ENCODE measurements at places on chromosomes 6 and 20.

DNA sequence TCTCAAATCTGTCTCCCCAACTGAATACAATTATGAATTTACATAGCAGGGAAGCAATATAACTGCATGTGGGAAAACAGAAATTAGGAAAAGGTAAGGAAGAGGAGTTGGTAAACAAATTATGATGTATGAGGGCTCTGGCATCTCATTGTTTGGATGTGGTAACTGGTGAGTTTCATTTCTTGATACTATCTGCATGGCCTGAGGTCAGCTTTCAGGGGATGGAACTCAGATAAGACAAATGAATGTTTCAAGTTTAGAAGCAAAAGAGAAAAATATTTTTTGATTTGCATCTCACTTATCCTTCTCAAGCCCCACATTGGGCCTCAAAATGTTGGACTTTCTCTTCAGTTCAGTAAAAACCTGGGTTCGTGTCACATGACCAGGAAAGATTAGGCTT lies 302.2 kb upstream of the GJE1 start:
- DNase-seq = no peak

DNA sequence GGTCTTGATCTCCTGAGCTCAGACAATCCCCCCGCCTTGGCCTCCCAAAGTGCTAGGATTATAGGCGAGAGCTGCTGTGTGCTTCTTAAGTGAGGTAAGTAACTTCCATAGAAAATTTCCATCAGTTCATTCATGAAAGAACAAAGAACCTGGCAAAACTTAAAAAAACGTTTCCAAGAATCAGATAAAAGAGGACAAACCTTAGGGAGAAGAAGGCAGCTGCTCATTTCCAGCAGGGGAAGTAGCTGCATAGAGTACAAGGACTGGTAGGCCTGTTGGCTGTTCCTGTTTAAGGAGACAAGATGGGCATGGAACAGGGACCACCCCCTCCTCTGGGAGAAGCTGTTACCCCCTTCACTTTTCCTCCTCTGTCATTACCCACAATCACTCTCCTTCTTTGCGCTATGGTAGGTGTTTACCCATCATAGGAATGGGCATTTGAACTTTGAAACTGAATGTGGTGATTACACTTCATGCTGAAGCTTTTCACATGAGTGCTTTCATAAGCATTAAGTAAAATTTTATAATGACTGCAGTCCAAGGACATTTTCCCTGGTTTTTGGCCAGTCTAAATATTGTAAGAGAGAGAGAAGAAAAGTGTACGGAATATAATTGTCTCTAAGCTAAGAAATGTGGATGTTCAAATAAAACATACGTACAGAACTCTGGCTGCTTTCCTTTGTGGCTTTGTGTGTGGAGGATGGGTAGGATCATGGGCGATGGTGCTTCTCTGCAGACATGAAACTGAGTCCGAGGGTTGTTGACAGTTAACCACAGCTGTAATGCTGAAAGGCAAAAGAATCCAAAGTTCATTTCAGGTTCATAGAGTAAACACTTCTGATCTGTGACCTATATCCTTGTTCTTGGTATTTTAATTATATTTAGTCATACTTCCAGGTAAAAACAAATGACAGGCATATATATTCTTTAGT lies 56.4 kb downstream of the CCN2 start:
- DNase-seq = no peak

GRCh38 chr6:107729098-107729497 lies 95.0 kb downstream of the SCML4 start:
- no peak for DNase-seq

DNA sequence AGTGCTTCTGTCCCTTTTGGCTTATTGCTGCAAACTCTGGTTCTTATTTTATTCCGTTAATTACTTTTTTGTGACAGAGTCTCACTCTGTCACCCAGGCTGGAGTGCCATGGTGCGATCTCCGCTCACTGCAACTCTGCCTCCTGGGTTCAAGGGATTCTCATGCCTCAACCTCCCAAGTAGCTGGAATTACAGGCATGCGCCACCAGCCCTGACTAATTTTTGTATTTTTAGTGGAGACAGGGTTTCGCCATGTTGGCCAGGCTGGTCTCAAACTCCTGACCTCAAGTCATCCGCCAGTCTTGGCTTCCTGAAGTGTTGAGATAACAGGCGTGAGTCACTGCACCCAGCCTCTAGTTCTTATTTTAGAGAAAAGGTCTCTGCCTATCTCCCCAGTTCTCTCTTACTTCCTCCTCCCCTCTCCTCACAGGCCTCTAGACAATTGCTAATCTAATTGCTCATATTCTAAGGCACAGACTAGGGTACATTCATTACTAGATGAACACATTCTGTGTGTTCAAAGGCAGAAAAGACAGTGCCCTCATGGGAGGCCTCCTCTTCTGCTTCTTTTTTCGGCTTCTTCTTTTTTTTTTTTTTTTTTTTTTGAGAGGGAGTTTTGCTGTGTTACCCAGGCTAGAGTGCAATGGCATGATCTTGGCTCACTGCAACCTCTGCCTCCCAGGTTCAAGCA lies 27.0 kb downstream of the EDEM2 start:
- no peak for DNase-seq

- no peak for DNase-seq
Measured at GRCh38 chr6:82711971-82712370, 348.4 kb downstream of the TPBG start.

DNA sequence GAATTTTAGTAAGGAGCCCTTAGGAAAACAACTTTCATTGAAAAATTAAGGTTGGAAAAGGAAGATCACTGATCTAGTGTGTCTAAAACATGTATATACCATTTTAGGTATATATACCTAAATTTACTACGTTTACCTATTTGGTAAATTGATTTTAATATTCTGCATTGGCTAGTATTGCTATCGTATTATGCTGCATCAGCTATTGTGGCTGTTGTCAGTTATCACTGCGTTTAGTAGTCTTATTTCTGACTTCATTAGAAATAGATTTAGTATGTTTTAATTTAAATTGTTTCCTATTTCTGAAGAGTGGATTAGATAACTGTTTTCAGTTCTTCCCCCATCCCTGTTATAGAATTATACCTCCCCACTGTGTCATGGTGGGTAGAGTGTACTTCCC lies 101.7 kb upstream of the ARG1 start:
- no peak for DNase-seq

DNA sequence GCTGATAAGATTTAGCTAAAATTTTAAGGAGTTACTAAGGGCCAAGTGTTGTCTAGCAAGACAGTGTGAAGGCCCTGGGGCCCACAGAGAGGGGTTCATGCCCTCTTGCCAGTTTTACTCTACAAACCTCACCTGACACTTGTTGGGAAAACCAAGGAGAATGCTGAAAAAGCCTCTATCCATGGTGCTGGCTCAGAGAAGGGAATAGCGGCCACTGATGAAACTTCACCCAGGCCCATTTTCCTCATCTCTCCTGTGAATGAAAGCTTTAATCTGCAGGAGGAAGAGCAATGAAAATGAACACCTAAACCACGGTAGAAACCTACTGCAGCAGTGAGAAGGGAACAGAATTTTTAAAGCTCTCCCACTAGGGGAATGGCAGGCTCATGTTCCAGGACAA lies 317.3 kb upstream of the CNR1 start:
- no peak for DNase-seq

- no peak for DNase-seq
Measured at GRCh38 chr6:28336284-28337120, 554 bp upstream of the ZSCAN31 start.

DNA sequence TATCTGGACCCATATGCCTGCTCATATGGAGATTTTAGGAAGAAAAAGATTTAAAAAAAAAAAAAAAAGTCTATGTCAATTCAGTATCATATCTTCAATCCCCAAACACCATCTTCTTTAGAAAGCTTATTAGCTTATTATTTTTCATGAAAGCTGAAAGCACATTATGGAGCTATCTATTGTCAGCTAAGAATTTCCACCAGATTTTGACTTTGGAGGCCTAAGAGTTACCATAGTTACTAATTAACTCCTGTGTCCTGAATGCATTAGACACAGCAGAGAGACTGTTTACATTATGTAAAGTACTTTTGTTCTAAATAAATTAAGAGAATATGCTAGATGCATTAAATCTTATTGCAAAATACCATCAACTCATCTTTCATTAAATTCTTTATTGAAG lies 255.5 kb upstream of the NRSN1 start:
- no peak for DNase-seq

DNA sequence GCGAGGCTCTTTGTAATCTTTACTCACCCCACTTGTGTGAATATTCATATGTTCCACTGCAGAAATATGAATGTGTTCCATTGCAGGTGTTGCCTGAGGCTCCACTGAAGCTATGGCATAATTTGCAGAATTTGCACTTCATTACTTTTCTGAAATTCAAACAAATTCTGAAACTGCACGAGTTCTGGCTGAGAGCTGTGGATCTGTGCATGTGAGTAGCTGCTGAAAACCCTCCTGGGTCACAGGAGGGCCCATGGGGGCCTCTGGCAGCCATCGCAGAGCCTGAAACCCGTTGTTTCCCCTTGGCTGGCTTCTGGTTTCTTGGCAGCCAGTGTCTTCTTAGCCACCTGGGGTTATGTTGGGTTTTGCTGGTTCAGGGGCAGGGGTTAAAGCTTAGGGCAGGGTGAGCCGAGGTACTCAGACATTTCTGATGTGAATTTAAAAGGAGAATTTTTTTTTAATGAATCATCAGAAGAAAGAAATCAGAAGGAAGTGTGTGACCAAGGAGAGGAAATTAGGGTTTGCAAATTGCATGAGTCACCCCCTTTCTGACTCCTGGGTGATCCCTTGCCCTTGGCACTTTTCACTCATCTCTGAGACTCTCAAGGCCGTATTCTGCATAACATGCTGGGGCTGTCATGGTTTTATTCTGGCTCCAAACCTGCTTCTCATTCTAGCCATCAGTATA lies 40.6 kb downstream of the TOX2 start:
- no peak for DNase-seq

DNA sequence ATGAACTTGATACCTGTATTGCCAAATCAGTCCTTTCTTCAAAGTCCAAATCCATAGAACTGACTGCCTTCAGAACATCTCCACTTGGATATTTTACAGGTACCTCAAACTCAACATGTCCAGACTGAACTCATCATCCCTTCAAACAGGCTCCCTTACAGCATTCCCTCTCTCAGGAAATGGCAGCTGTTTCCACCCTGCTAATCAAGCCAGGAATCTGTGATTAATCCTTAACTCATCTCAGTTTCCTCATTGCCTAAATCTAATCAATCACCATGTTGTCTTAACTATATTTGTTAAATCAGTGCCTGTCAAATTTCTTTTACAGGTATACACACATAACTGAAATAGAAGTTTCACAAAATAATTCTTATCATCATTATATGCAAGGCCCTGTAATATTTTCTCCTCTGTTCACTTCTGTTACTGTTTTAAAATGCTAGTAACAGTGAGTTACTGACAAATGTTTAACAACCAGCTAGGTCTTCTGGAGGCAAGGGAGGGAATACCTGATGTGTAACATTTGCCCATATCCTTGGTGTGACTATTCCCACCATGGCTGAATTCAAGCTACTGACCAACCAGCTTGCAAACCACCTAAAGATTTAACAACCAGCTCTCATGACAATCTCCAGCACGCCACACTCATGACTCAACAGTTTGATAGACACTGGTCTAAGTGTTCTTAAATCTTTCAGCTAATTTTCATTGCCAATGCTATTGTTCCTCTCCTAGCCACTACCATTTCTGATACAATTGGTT lies 124.9 kb downstream of the ADAT2 start:
- no peak for DNase-seq

DNA sequence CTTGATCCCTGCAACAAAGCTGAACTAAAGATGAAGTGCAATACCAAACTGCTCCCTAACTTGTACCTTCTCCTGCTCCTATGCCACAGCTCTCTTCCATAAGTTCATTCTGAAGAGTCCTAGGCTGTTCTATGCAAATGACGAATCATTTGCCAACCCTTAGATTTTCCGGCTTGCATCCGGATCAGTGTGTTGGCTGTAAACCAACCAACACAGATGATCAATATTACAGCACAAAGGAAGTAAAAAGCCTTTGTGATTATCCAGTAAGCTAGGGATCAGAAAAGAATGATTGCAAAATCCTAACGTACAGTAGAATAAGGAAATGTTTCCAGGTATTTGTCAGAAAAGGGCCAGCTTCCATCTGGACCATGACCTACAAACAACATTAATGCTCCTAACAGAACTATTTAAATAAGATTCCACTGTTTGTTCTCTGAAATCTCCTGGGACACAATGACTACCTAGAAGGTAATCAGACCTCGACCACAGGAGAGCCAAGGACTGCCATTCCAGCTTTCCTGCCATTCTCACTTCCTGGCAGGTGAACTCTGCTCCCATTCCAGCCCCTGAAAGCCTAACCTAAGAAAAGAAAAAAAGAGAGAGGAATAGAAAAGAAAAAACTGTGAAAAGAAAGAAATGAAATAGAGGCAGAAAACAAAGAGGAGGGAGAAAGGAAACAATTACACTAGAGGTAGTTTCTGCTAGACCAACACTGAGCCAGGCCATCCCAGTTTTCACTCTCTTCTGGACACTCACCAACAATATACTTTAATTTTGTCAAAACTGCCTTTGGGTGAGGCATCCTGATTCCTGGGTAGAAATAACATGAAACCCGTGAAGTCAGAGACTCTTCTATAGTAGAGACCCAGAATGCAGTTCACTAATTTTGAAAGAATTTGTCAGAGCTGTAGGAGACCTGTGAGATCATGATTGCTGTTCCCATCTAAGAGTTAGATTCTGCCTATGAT lies 19.7 kb downstream of the GMDS start:
- DNase-seq = no peak

GRCh38 chr6:169445661-169446581 lies 192.3 kb upstream of the THBS2 start:
- DNase-seq = no peak

GRCh38 chr6:43235841-43236240 lies 6.6 kb upstream of the DNPH1 start:
- no peak for DNase-seq

GRCh38 chr6:89073014-89073620 lies 7.4 kb upstream of the PNRC1 start:
- DNase-seq = no peak

GRCh38 chr20:48777005-48777404 lies 50.8 kb downstream of the PREX1 start:
- DNase-seq = no peak

GRCh38 chr6:31730631-31731086 lies 1.6 kb upstream of the DDAH2 start:
- no peak for DNase-seq

DNA sequence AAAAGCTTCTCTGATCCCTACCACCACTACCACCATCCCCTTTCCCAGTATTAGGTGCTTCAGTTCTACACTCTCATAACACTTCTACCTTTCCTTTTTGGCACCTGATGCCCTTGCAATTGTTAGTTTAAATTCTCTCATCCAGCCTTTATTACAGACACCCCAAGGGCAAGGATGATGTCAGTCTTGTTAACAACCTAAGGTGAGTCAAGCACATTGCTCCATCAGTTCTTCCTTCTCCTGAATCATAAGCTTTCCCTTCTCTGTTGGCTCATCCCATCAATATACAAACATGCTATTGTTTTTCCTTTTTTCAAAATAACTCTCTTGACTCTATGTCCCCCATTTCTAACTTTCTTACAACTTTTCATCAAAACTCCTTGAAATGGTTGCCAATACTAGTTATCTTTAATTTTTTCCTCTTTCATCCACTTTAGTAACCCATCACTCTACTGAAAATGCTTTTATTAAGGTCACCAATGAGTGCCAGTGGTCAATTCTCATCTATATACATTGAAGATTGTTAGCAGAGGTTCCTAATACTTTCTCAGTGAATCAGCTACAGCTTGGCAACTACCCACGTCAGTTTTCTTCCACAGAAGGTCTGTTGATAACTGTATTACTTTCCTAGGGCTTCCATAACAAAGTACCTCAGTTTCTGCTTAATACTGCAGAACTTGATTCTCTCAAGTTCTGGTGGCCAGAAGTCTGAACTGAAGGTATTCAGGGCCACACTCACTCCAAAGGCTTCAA lies 97.1 kb upstream of the FLRT3 start:
- no peak for DNase-seq

GRCh38 chr6:158903801-158904200 lies 84.6 kb upstream of the EZR start:
- no peak for DNase-seq
